ENCODE measurements at places on chromosomes 12 and 14.

- DNase-seq: no peak
Measured at GRCh38 chr14:92553438-92553837, 39.9 kb downstream of the RIN3 start.

- no peak for DNase-seq
Measured at GRCh38 chr12:98725476-98726247, 80.6 kb downstream of the APAF1 start.

GRCh38 chr12:70691018-70691672, 53.9 kb upstream of the PTPRB start:
- DNase-seq: no peak

- no peak for DNase-seq
Measured at GRCh38 chr12:91813701-91814100, 331.9 kb downstream of the BTG1 start.

- DNase-seq: no peak
Measured at GRCh38 chr12:93713060-93713459, 35.9 kb downstream of the CRADD start.

GRCh38 chr12:54220567-54220966, 31.8 kb upstream of the SMUG1 start:
- no peak for DNase-seq

DNA sequence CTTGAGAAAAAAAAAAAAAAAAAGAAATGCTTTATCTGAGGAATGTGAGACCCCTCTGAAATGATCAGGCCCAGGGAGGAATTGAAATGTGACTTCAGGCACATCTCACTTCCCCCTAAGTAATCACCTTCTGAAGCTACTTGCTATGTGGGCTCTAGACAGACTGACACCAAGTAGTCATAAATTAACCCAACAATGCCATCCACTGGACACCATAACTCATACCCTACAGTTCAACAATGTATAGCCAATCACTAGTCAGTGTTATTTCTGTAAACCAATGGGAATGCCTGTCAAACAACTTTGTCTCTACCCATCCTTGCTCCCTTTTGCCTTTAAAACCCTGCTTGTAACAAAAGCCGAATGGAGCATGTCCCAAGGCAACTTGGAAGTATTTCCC, 182.7 kb upstream of the TMPO start:
- DNase-seq: no peak

- no peak for DNase-seq
Measured at GRCh38 chr14:99391671-99392070, 89.0 kb downstream of the SETD3 start.

- no peak for DNase-seq
Measured at GRCh38 chr14:33560718-33561431, 390.0 kb downstream of the EGLN3 start.

DNA sequence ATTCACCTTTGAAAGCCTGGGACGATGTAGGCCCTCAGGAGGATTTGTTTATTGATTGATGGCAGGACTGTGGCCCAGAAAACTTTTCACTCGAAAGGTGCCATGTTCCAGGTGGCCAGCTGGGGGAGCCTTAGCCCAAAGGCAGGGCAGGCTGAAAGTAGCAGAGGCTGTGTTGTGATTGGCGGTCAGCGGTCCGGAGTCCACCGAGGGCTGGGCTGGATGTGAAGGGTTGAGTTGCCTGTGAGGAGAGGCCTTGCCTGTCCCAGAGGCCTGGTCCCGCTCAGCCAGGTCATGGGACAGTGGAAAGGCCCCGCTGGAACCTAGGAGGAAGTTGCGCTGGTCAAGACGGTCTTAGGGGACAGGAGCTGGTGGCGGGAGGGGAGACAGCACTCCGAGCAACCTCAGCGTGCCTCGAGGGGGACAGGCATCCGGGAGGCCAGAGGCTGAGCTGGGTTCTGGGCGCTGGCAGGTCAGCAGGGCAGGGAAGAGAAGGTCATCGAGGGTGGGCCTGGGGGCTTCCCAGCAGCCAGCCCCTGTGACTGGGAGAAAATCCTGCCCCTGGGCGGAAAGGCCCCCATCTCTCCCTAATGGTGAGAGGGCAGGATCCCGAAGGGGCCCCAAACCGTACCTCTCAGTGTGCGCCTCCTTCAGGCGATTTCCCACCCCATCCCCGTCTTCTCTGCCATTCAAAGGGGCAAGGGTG, 26.3 kb downstream of the CMA1 start:
- peak; percentile 27 for DNase-seq

Measured in activated B cell treated with CpG ODN at 0.5 μM for 24 hours (primary cell).